ENCODE measurements at places on chromosomes 3 and 15. TPM values are rescaled to one million over a fixed set of nuclear protein-coding genes. Genes with fewer than 3 reads are reported as not detected.
A peak's percentile ranks its signal among the peaks of the same experiment; 100 is the strongest.

Gene P3H2
- polyA plus RNA-seq, result 1.5 TPM

DNA sequence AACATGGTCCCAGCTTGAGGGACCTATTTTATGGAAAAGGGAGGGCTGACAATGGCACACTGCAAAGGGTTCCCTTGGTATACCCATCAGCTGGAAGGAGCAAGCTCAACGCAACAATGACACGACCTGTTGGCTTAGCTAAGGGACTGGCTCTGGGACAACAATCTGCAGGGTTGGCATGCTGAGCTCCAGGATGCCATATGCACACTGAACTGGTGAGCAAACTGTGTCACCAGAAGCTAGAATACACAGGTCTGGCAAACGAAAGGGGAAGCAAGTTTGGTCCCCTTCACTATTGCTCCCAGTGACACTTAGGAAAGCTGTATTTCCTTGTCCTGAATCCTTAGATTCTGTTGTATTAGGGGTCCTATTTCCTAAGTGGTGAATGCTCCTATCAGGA, 38.0 kb upstream of the RASGRF1 start:
- H3K27me3 ChIP-seq, result no peaks in the 10 kb centered on the region
- no peaks in the 10 kb centered on the region for H3K36me3 ChIP-seq
- no peaks in the 10 kb centered on the region for H3K4me1 ChIP-seq
- H3K27ac ChIP-seq, result no peak overlapping the region
- DNase-seq, result no peak
- no peak overlapping the region for H3K4me3 ChIP-seq

GRCh38 chr15:75201616-75202250, at the start of gene C15orf39:
Gene C15orf39, plus strand, starts transcription at chr15:75201882. Its CDS starts 4,167 bp downstream, at chr15:75206049.
- no peaks in the 10 kb centered on the region for H3K27me3 ChIP-seq
- peak within 1 kb of the TSS; percentile 91 for H3K27ac ChIP-seq
- peaks cover 9% of the 10 kb centered on the region for H3K36me3 ChIP-seq
- peaks cover 18% of the 10 kb centered on the region for H3K4me1 ChIP-seq
- peak within 1 kb of the TSS; percentile 98 for H3K4me3 ChIP-seq
- DNase-seq, result peak; percentile 79

GRCh38 chr3:155676252-155676981, 68.5 kb downstream of the PLCH1 start:
- no peaks in the 10 kb centered on the region for H3K4me1 ChIP-seq
- peak overlapping the region; percentile 0 for H3K4me3 ChIP-seq
- H3K27me3 ChIP-seq, result no peaks in the 10 kb centered on the region

- H3K36me3 ChIP-seq, result no peaks in the 10 kb centered on the region
- H3K4me1 ChIP-seq, result peaks cover 23% of the 10 kb centered on the region
- H3K27me3 ChIP-seq, result no peaks in the 10 kb centered on the region
- no peak overlapping the region for H3K4me3 ChIP-seq
- no peak overlapping the region for H3K27ac ChIP-seq
These were observed 38.4 kb downstream of the PLCL2 start for GRCh38 chr3:16923112-16923511.

DNA sequence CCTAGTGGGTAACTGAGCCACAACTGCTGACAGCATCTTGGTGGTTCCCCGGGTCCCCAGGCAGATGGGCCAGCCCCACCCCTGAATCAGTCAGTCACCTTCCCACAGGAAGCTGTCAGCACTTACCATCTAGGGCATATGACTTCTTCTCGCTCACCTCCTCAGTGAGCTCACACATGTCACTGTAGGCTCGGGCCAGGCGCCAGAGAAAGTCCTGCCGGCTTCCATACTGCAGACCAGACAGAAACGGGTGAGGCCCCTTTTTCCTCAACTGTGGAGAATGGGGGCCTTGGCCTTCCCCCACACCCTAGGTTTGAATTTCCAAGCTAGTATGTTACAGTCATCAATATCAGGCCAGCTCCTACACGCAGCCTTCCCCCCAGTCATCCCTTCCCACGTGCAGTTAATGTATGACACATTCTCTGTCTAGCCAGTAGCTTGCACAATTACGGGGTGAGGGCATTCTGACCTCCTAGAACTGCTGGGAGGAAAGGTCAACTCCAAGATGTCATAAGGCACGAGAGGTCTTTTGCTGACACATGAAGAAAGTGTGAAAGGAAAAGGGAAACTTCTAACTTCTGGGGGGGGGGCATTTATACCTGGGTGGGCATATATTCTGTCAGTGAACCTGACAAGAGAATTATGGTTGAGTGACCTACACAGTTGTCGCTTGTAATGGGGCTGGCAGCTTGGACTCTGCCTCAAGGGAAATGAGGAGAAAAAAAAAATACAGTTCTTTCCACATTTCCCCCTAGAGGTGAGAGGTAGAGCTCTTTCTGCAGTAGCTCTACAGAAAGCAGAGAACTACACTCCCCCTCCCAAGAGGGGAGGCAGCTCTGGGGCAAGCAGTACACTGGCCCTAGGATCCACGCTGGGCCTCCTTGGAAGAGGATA, 10.9 kb downstream of the RMDN3 start:
- H3K4me1 ChIP-seq, result no peaks in the 10 kb centered on the region
- no peak for DNase-seq
- peaks cover 33% of the 10 kb centered on the region for H3K36me3 ChIP-seq
- H3K27me3 ChIP-seq, result no peaks in the 10 kb centered on the region
- H3K27ac ChIP-seq, result no peak overlapping the region

GRCh38 chr3:58036293-58037032, 28.2 kb downstream of the FLNB start:
- peaks cover 7% of the 10 kb centered on the region for H3K4me1 ChIP-seq
- no peak overlapping the region for H3K27ac ChIP-seq
- DNase-seq, result no peak
- no peak overlapping the region for H3K4me3 ChIP-seq
- H3K27me3 ChIP-seq, result no peaks in the 10 kb centered on the region

- H3K36me3 ChIP-seq, result no peaks in the 10 kb centered on the region
- DNase-seq, result no peak
- H3K4me3 ChIP-seq, result no peak overlapping the region
- H3K27me3 ChIP-seq, result no peaks in the 10 kb centered on the region
These were observed 47.2 kb downstream of the NMNAT3 start for GRCh38 chr3:139630542-139630941.

GRCh38 chr3:39063143-39063542, 11.3 kb downstream of the WDR48 start:
- H3K4me3 ChIP-seq, result no peak overlapping the region
- no peaks in the 10 kb centered on the region for H3K36me3 ChIP-seq
- H3K27ac ChIP-seq, result no peak overlapping the region

DNA sequence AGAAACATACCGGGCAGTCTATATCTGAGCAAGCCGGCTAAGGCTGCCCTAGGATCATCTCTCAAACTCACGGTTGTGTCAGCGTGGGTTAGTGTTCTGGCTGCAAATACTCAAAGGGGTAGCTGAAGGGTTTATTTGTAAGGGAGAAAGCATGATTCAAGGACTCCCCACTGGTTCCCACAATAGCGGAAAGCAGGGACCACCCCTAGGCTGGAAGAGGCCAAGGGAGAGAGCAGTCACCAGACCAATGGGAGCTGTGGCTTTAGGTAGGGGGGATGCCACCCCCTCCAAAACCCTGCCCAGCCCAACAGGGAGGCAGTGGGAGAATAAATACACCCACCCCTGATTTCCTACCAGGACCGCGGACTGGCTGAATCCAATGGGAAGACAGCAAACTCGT, 7.3 kb upstream of the LMCD1 start:
- H3K27me3 ChIP-seq, result no peaks in the 10 kb centered on the region
- DNase-seq, result no peak
- no peak overlapping the region for H3K27ac ChIP-seq
- peaks cover under 1% of the 10 kb centered on the region for H3K4me1 ChIP-seq

- peak; percentile 25 for DNase-seq
- no peaks in the 10 kb centered on the region for H3K27me3 ChIP-seq
- no peak overlapping the region for H3K4me3 ChIP-seq
- H3K4me1 ChIP-seq, result no peaks in the 10 kb centered on the region
- no peak overlapping the region for H3K27ac ChIP-seq
- no peaks in the 10 kb centered on the region for H3K36me3 ChIP-seq
These were observed 60.5 kb downstream of the CERS3 start for GRCh38 chr15:100468285-100468684.

DNA sequence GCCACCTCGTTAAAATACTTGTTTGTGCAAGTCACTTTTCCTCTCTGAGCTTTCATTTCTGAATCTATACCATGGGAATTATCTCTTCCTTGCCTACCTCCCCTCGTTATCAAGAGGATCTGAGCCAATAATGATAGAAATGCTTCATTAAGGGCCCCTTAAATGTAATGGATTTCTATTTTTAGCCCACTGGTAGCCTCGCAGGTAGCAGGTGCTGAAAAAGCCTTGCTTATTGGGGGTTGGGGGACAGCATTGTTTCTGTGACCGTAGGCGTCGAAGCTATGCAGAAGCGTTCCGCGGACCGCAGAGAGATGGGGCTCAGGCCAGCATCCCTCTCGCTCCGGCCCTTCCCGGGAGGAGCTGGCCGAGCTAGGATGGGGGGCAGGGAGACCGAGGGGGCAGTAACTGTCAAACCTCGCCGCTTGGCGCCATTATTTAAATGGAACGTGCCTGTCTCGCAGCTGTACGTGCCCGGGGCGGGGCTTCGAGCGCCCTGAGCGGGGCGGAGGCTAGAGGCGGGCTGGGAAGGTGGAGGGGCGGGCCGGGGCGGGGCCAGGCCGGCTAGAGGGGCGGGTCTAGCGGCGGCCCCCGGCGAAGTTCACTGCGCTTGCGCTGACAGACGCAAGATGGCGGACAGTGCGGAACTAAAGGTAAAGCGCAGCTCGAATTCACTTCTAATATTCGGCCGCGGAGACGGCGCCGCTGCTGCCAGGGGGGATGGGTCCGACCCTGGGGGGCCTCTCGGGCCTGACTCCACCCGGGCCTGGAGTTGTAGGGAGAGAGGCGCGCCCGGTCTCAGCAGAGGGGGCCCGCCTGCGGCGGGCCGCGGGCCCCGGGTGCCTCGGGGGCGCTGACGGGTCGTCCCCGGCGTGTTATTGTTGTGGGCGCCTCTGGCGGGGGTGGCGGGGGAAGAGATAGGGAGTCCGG, at the start of gene PIAS1:
Gene PIAS1 (plus strand): TSS at position 615 of the 927 bp plus-strand sequence. CDS start 12 bp downstream, at position 627.
- peak within 1 kb of the TSS; percentile 81 for H3K4me3 ChIP-seq
- no peaks in the 10 kb centered on the region for H3K36me3 ChIP-seq
- peak; percentile 97 for DNase-seq
- peaks cover 4% of the 10 kb centered on the region for H3K4me1 ChIP-seq
- peak within 1 kb of the TSS; percentile 93 for H3K27ac ChIP-seq

GRCh38 chr3:112020674-112021085, 13.9 kb upstream of the TMPRSS7 start:
- H3K27me3 ChIP-seq, result no peaks in the 10 kb centered on the region
- no peak for DNase-seq
- no peak overlapping the region for H3K4me3 ChIP-seq
- H3K27ac ChIP-seq, result no peak overlapping the region
- no peaks in the 10 kb centered on the region for H3K4me1 ChIP-seq
- H3K36me3 ChIP-seq, result no peaks in the 10 kb centered on the region

- H3K27ac ChIP-seq, result peak overlapping the region; percentile 68
- DNase-seq, result peak; percentile 79
- H3K4me3 ChIP-seq, result no peak overlapping the region
- peaks cover 25% of the 10 kb centered on the region for H3K4me1 ChIP-seq
These were observed 26.6 kb downstream of the IDH2 start for GRCh38 chr15:90075420-90076289.

DNA sequence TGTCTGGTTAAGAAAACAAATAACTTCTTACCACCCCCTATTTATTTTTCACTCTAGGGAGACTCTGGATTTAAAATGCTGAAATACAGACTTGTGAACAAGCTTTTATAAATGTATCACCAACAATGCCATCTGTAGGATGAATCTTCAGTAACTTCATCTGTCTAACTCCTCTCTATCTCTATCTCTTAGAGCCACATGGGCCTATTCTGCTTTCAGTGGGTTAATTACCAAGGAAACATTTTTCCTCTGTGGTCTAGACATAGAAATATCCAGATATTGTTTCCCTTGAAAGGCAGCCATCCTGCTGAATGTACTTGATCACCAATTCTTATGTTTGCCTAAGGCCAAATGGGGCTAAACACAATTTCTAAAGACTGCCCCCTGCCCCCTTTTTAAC, 167.6 kb upstream of the COL8A1 start:
- DNase-seq, result no peak
- H3K27ac ChIP-seq, result no peak overlapping the region
- no peak overlapping the region for H3K4me3 ChIP-seq
- H3K36me3 ChIP-seq, result no peaks in the 10 kb centered on the region
- no peaks in the 10 kb centered on the region for H3K4me1 ChIP-seq
- no peaks in the 10 kb centered on the region for H3K27me3 ChIP-seq

- H3K4me3 ChIP-seq, result no peak overlapping the region
- H3K36me3 ChIP-seq, result no peaks in the 10 kb centered on the region
- no peaks in the 10 kb centered on the region for H3K27me3 ChIP-seq
- DNase-seq, result no peak
- H3K4me1 ChIP-seq, result no peaks in the 10 kb centered on the region
These were observed 349.4 kb downstream of the CNTN6 start for GRCh38 chr3:1442271-1442670.

DNA sequence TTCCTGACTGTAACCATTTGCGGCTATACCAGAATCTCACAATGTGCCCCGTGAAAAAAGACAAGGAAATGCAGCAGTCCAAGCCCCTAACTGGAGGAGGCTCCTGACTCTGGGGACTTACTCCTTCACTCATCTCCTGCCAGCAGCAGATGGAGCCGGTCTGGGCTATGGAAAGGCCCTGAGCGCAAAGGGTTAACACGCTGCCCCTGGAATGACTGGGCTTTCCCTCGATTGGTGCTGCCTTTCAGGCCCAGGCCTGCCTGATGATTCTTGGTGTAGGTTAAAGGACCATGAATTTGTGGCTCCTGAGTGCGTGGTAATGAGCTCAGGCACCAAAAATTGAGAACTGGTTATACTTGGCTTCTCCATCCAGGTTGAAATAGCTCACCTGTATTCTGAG, 42.3 kb upstream of the GALNT15 start:
- no peaks in the 10 kb centered on the region for H3K4me1 ChIP-seq
- DNase-seq, result no peak
- H3K4me3 ChIP-seq, result no peak overlapping the region
- no peaks in the 10 kb centered on the region for H3K27me3 ChIP-seq

Gene DGKG
- 0.65 TPM for polyA plus RNA-seq

- no peak for DNase-seq
- no peaks in the 10 kb centered on the region for H3K27me3 ChIP-seq
- peaks cover 21% of the 10 kb centered on the region for H3K4me1 ChIP-seq
- H3K4me3 ChIP-seq, result no peak overlapping the region
- no peaks in the 10 kb centered on the region for H3K36me3 ChIP-seq
- no peak overlapping the region for H3K27ac ChIP-seq
These were observed 613 bp upstream of the ARHGEF3 start for GRCh38 chr3:56802378-56802745.

GRCh38 chr15:53665930-53666329, 93.5 kb downstream of the WDR72 start:
- H3K36me3 ChIP-seq, result no peaks in the 10 kb centered on the region

- H3K4me1 ChIP-seq, result no peaks in the 10 kb centered on the region
- no peak for DNase-seq
- H3K27me3 ChIP-seq, result no peaks in the 10 kb centered on the region
- no peak overlapping the region for H3K27ac ChIP-seq
These were observed 565.9 kb downstream of the PDCD6IP start for GRCh38 chr3:34364335-34364734.

DNA sequence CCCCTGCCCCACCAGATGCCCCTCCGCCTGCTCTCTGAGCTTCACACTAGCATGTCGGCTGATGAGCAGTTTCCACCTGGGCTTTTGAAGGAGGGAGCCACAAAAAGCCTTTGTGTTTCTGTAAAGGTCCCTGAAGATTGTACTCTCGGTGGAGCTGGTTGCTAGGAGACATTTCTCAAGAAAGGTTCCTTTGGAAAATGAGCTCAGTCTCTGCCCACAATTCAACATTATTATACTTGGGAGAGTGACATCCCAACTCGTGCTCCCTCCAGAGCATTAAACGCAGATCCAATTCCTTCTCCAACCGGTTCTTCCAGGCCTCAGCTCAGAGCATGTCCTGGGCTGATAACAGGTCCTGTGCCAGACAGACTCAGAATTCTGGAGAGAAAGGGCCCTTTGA, 26.8 kb upstream of the FAM107A start:
- H3K4me1 ChIP-seq, result no peaks in the 10 kb centered on the region
- H3K27ac ChIP-seq, result no peak overlapping the region
- no peaks in the 10 kb centered on the region for H3K36me3 ChIP-seq
- DNase-seq, result no peak
- H3K4me3 ChIP-seq, result no peak overlapping the region

Gene GOLGA6L10
- 2.9 TPM for polyA plus RNA-seq

Measured in pancreas (tissue), 10 donors.